ENCODE measurements at places on chromosomes 12 and 14.
A peak's percentile ranks its signal among the peaks of the same experiment; 100 is the strongest.

DNA sequence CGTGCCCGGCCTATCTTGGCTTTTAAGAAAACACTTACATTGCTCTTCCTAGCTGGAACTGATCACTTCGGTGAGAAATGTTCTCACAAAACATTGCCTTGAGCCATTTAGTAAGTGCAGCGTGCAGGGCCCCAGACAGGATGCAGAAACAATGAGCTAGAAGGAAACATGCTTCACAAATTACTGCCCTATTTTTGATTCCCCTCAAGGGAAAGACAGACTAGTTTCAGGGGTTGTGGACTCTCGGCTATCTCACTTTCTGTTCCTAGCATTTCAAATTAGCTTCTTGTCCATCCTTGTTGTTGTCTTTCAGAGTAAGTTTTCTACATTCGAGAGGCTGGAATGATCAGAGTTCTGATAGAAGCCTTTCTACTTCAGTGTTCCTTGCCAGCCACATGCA lies 21.6 kb downstream of the TGFB3 start:
- no peak for DNase-seq

- peak; percentile 54 for DNase-seq
Measured at GRCh38 chr12:12561371-12562015, 1.2 kb downstream of the DUSP16 start.

- DNase-seq: no peak
Measured at GRCh38 chr14:54739514-54739913, 163.1 kb downstream of the GCH1 start.

DNA sequence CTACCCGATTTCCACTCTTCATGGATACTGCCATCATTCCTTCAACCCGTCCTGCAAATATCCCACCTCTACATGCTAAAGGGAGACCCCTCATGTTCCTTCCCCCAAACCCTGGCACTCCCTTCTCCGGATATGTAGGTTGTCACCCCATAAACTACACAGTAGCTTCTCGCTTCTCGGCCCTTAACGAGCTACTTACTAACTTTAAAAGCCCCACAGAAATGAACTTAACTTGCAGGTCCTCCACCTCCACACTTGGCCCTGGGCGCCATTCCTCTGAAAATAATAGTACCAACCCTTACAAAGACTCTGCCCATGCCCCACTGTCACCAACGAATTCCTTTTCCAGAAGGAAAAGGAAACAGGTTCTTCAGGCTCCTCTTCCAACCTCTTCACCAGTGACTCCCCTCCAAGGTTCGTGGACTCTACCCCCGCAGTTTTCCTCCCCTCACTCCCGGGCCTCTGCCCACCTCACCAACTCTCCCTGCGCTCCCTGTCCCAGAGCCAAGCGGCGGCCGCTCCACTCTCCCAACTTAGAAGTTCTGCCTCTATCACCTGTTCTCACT lies 1.2 kb downstream of the SPPL3 start:
- DNase-seq: no peak

- DNase-seq: no peak
Measured at GRCh38 chr14:100804558-100805309, 21.2 kb upstream of the MEG3 start.

DNA sequence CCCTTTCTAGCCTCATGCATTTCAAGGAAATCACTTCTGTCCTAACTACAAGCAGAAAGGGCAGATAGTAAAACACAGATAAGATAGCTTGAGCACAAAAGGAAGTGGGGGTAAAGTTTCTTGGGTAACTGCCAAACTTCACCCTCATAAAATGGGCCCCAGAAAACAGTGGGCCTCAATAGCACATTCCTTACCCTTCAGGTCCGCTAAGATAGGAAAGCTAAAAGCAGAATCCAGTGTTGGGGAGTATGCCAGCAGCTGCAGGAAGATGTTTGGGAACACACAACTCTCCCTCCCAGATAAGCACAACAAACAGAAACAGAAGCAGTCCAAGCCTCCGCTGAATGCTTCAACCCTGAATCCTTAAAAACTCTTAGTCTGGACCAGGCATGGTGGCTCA lies 110.9 kb upstream of the MGAT4C start:
- no peak for DNase-seq

DNA sequence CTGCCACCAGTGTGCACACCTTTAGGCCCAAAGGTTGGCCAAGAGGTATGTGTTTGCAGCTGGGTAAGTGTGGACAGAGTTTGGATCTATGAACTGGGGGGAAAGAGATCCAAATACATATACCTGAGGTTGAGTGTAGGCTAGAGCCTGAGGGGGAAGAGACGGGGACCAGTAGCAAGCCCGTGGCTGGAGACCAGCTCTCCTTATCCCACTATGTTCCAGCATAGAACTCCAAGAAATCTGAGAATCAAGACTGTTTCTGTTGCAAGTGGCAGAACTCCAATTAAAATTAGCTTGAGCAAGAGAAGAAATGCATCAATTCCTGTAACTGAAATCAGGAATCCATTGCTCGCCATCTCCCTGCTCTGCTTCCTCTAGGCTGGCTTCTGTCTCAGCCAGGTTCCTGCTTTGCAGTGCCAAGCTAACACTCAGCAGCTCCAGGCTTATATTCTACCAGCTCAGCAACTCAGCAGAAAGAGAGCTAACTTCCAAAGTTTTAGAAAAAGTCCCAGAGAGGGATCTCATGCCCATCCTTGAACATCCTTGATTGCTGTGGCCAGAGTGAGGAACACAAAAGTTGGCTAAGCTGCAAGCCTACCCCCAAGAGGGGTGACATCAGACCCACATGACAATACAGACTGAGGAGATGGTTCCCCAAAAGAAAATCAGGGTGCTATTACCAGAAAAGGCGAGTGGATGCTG lies 1.5 kb upstream of the PCK2 start:
- peak; percentile 42 for DNase-seq

DNA sequence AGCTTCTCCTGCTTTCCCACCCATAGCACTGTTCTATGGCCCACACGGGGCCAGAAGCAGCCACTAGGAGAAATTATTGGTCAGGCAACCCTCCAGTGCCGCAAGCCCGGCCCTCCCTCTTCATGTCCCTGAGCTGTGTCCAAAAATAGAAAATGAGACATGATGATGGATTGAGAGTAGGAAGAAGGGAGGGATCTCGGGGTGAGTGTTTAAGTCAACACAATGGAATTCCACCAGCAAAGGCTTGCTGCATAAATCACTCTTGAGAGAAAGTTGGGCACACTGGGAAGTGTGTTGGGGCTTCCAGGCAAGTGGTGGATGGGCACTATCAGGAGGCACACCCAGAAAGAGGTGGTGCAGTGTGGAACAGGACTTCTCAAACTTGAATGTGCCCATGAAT lies 94.2 kb downstream of the LLPH start:
- DNase-seq: peak; percentile 94

- DNase-seq: no peak
Measured at GRCh38 chr12:82176026-82176425, 182.2 kb downstream of the CCDC59 start.

DNA sequence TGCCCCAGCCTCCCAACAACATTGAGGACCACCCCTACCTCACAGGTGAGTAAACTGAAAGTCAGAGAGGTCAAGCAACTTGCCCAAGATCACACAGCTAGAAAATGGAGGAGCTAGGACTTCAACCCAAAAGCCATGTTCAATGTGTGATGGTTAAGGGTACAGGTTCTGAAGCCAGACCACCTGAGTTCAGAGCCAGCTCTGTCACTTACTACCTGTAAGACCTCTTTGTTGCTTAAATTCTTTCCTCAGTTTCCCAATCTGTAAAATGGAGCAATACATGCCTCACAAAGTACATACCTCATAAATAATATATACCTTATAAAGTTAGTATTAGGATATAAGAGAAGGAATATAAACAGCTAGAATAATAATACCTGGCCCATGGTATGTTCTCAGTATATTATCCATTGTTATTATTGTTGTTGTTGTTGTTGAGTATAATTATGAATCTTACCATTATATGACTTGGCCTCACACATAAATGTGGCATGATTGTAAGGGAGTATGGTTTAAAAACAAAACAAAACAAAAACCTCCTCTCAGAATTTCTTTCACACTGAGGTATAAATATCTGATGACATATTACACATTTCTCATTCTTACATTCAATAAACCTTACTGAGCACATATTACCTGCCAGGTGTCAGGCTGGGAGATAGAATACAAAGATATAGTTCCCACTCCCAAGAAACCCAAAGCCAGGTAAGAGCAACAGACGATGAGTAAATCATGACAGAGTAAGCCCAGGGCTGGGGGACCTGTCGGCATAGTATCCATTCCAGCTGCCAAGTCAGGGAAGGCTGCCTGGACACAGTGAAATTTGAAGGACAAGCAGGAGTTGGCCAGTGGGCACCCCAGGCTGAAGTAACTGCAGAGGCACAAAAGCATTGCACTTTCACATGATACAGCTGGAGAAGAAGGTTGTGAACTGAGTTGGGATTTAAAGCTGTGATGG lies 19.6 kb downstream of the CMKLR1 start:
- DNase-seq: no peak

GRCh38 chr12:115763982-115764621 lies 513.4 kb downstream of the MED13L start:
- DNase-seq: no peak

DNA sequence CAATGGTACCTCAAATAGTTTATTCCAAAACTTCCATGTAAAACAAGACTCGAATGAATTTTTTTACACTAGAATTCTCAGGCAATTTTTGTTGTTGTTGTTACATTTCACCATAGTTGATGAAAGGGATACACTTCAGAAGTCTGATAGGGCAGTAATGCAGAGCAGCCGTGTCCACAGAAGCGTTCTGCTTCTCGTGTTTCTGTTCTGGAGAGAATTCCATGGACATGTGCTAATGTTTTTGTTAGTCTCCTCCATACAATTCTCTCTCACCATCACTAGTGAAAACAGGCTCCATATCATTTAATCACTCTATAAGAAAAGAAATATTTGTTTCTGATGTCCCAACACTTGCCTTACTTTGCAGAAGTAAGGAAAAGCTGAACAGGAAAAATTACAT lies 606.1 kb downstream of the SLC16A7 start:
- DNase-seq: peak; percentile 34

GRCh38 chr12:112870267-112870980 lies 36.3 kb upstream of the OAS1 start:
- no peak for DNase-seq

Measured in AG10803 (cell line).